ENCODE measurements at places on chromosomes 12 and 14.
A peak's percentile ranks its signal among the peaks of the same experiment; 100 is the strongest.

DNA sequence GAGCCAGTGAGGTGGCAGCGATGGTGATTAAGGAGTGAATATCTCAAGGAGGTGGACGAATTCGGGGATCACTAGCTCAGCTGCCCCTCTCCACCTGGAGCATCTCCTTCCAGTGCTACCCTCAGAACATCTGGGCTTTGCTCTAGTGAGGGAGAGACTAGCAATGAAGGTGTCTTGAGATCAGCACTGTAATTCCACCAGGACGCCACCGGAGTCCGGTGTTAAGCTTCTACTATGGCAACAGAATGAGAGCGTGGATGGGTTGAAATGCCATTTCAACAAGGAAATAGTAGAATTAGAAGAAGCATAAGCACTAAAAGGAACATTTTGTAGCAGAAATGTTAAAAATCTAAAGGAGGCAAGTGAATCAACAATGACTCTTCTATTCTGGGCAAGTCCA is 61.1 kb downstream of the NTF3 start:
- no peak for DNase-seq

- peak; percentile 54 for DNase-seq
Measured at GRCh38 chr12:94147991-94148738, at the start of gene PLXNC1. Gene PLXNC1 (plus strand): TSS chr12:94148577. CDS start chr12:94148972, 395 bp downstream.

GRCh38 chr14:92389598-92390158 is 66.7 kb downstream of the SLC24A4 start:
- no peak for DNase-seq

GRCh38 chr14:56216626-56217379 is 98.6 kb downstream of the PELI2 start:
- DNase-seq = no peak

GRCh38 chr12:45973526-45973925 is 16.8 kb downstream of the SCAF11 start:
- no peak for DNase-seq

- no peak for DNase-seq
Measured at GRCh38 chr12:5473076-5473782, 41.3 kb downstream of the NTF3 start.

GRCh38 chr12:52390739-52391617 is 5.5 kb upstream of the KRT84 start:
- no peak for DNase-seq

DNA sequence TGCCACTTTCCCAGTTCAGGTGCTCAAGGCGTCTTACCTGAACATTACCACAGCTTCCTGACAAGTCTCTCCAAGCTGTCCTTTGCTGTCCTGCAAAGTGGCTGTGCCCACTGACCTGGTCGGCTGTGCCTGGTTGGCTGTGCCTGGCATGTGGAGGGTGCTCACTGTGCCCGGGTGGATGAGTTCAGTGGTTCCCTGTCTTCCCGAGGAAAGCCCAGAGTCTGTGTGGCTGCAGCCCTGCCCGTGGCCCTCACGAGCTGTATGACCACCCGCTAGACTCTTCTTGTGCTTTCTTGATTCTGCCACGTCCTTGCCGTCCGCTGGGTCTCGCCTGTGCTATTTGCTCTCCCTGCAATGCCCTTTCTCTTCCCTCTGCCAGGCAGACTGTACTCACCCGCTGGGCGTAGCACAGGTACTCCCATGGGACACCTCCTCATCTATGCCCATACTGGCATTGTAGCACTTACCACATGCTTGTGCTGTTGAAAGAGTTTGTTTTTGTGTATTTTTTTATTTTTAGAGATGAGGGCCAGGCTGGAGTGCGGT is 95.9 kb downstream of the TSPAN9 start:
- DNase-seq = no peak

DNA sequence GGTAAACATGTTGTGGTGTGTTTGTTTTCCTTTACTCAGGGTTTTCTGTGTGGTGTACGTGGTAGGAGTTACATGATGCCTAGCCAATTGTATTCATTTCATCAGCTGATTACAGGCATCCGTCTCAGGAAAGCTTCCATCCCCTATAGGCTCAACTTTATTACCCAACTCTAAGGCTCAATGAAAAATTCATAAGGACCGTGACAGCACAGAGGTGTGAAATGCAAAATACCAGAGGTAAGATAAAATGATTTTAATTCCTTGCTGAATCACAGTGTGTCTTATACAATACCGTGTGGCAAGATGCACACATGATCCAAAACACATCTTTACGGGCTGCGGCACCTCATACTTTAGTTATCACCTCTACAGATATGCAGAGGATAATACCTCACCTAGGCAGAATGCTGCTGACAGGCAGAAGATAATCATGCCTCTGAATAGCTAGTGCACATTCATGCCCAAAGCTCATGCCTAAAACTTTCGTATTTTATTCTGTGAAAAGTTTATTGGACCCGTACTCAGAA is 87.2 kb upstream of the DIO2 start:
- no peak for DNase-seq

DNA sequence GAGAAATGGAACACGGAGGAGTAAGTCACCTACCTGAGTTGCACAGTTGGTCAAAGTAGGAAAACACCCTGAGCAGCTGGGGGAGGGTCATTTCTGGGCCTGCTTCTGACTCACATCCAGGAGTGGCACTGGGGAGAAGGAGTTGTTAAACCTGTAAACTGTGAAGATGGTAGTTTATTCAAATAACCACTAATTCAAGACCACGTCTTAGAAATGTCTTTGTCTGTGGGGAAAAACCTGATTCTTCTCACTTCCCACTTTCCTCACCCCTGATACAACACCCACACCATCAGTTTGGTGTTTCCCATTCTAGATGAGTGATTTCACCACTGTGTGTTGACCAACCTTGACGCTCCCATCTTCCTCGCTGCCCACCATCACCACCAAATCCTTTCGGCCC is 207.1 kb downstream of the ANO4 start:
- DNase-seq = no peak

DNA sequence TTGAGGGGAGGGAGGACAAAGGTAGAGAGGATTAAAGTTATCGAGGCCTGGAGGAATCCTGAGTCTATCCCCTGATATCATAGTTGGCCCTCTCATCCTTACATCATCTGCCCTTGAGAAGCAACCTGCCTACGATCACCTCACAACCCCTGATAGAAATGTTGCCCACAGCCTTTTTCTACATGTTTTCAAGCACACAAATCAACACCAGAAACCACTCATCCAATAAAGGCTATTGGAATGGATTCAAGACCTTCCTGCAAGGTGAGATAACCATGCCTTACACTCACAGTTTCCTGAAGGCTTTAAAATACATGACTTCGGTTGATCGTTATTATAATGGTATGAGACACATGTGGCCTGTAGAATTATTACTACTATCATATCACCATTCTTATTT is 175.7 kb upstream of the EGLN3 start:
- DNase-seq = no peak

DNA sequence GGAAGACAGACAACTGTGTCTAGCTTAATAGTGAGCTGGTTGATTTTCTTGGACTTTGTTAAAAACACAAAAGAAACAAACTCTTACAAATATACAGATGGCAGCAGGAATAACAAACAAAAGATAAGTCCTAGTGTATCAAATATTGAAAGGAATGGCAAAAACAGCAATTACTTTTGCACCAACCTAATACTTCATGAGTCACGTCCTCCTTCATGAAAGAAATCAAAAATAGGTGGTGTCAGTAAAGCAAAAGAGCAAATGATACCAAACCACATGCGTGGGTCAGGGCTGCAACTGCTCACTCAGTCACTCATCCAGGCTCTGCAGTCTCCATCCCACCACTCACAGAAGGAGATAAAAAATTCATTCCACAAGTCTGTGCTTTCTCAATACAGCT is 11.8 kb downstream of the ATG14 start:
- DNase-seq = no peak

GRCh38 chr12:95805864-95806671 is 15.5 kb upstream of the NTN4 start:
- DNase-seq = no peak

DNA sequence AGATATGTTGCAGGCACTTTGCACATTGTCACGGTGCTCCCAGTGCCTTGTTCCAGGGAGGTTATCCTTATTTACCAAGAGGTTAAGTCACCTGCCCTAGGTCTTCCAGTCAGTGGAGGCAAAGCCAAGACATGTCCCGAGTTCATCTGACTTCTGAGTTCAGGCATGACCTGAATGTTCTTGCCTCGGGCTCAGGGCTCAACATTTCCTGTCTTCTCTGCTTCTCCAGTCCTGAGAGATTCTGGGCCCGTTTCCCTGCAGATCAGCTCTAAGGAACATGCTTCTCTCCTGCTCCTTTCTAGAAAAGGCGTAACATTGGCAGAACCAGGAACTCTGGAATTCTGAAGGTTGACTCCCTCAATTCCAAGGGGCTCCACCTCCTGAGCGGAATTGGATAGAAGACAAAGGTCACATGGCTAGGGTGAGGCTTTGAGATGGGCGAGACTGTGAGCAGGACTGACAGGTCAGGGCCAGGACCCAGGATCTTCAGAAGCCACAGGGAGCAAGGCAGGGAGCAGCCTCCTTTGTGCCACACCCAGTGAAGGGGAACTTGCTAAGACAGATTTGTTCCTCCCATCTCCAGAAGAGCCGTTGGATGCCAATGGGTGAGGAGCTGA is 19.9 kb downstream of the BDKRB2 start:
- DNase-seq = no peak

DNA sequence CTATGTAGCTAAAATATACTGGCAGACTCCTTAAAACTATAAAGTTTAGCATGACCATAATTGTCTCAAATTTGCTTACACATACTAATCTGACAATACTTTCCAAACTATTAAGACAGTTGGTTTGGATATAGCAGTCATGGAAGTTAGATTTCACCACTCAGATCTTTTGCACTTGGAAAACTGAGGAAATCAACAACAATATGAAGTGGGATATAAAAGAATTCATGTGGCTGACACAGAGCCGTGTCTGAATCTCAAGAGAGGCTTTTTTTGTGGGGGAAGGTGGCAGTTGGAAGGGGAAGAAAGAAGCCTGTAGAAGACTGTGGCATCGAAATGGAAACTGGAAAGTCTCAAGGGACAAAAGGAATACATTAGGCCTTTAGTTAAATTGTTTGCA is 166.6 kb upstream of the FLRT2 start:
- no peak for DNase-seq

- DNase-seq = no peak
Measured at GRCh38 chr12:56677680-56678079, 10.4 kb downstream of the PTGES3 start.

- DNase-seq = no peak
Measured at GRCh38 chr12:14905269-14906004, 19.8 kb upstream of the MGP start.

- DNase-seq = no peak
Measured at GRCh38 chr12:100324498-100324897, 32.4 kb upstream of the SLC17A8 start.

DNA sequence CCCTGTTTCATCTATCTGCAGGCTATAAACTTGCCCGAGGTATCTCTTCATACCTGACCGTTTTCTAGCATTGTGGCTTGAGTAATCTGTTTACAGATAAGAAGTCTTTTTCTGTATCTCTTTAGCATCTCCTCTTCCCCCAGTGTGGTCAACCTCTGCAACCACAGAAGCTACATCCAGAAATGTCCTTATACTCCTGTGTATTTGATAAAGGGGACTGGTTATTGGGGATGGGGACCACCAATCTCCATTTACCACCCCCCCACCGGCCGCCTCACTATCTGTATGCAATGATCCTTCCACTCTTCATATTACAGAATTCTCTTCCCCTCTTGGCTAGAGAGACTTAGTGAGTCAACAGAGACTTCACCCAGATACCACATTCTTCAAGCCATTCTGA is 3.4 kb upstream of the RPAP3 start:
- DNase-seq = no peak

GRCh38 chr12:98419081-98419794 is 96.2 kb upstream of the TMPO start:
- DNase-seq = no peak

DNA sequence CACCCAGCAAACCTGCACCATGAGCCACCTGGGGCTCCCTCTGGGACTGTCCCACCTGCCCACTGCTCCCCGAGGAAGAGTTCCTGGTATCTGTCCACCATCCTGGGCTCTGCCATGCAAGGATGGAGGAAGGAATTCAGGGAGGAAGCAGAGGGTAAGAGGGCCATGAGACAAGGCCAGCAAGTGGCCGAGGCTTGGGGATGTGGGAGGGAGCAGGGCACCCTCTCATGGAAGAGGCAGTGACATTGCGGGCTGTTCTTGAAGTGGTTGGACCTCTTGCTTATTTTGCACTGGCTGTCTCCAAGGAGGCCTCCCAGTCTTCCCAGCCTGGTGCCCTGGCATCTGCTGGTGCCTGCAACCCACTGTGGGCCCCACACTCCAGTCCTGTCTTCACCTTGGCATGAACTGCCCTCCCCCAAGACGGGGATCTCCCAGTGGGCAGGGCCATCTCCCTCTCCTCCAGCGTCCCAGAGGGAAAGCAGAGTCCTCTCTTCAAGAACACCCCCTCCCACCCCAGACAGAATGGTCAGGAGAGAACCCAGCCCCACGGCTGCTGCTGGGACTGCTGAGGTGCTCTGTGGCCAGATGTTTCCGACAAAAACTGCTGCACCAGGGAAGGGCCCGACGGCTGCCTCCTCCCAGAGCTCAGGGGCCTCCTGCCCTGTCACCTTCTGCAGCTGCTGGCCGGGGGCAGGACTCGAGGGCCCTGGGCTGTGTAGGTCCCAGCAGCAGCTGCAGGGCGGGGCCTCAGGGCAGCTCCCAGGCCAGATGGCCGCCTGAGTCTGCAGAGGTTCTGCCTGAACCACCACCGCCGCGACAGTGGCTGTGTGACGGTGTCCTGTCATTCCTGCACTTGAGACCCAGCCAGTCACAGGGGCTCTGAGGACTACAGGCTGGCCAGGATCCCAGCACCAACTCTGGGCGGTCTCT is 1.8 kb upstream of the AKT1 start:
- DNase-seq = no peak

- no peak for DNase-seq
Measured at GRCh38 chr14:103541709-103542604, 13.0 kb downstream of the TRMT61A start.

DNA sequence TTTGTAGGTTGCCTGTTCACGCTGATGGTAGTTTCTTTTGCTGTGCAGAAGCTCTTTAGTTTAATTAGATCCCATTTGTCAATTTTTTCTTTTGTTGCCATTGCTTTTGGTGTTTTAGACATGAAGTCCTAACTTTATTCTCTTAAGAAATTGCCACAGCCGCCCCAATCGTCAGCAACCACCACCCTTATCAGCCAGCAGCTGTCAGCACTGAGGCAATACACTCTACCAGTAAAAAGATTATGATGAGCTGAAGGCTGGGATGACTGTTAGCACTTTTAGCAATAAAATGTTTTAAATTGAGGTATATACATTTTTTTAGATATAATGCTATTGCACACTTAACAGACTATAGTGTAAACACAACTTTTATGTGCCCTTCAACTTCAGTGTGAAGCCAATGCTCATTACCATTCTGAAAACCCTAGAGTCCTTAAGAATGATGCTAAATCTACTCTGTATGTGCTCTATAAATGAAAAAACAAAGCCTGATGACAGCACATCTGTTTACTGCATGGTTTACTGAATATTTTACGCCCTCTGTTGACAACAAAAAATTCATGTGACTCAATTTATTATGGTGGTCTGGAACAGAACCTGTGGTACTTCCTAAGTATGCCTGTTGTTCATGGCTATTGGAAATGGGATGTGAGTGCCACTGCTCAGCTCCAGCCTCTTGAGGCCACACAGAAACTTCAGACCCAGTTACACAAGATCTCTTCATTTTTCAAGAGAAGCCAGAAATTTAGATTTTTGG is 197.4 kb downstream of the DUSP6 start:
- no peak for DNase-seq

GRCh38 chr12:124319368-124320050 is 24.6 kb downstream of the RFLNA start:
- no peak for DNase-seq

- DNase-seq = no peak
Measured at GRCh38 chr12:62006076-62006732, 254.0 kb upstream of the USP15 start.

GRCh38 chr12:65908147-65908546 is 83.9 kb downstream of the HMGA2 start:
- DNase-seq = no peak
